ENCODE measurements at places on chromosomes 1 and 21. TPM values are rescaled to one million over a fixed set of nuclear protein-coding genes. Genes with fewer than 3 reads are reported as not detected.

FCRL4 gene
- total RNA-seq: not detected

PACC1 gene
- 27.7 TPM for total RNA-seq

TEDDM1 gene
- total RNA-seq: not detected

LMOD1 gene
- 0.74 TPM for total RNA-seq

ADGRL2 gene
- total RNA-seq: 25.3 TPM

IL20 gene
- not detected for total RNA-seq

NRIP1 gene
- total RNA-seq: 25.2 TPM

BSND gene
- total RNA-seq: 0.09 TPM

SPRR2E gene
- total RNA-seq: not detected

ZNF692 gene
- 46.6 TPM for total RNA-seq

RIPPLY3 gene
- total RNA-seq: 0.17 TPM

TNFRSF14 gene
- total RNA-seq: 13.8 TPM

GLIS1 gene
- total RNA-seq: not detected

RGS5 gene
- total RNA-seq: 6.6 TPM

Data from PC-9 (cell line).